ENCODE measurements at places on chromosomes 5 and 9.

DNA sequence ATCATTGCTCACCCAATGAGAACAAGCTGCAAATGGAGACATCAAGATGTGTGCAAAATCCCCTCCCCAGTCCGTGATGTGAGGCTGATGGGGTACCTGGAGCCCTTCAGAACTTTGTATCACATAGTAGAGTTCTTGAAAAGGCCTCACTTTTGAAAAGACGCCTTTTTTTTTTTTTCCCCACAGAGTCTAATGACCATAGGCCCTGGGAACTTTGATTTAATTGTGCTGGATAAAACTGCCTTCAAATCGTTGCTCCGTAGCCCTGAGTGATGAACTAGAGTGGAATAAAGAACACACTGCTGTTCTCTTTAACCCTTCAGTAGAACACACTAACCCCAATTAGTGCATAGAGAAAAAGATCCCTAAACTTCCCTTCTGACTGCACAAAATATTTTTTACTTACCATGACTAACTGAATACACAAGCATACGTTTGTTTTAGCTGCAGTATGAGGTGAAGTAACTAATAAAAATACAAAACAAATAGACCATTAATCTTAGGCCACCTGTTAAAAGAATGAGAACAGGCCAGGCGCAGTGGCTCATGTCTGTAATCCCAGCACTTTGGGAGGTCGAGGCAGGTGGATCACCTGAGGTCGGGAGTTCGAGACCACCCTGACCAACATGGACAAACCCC, 15.1 kb downstream of the PSAT1 start:
- DNase-seq, result no peak

DNA sequence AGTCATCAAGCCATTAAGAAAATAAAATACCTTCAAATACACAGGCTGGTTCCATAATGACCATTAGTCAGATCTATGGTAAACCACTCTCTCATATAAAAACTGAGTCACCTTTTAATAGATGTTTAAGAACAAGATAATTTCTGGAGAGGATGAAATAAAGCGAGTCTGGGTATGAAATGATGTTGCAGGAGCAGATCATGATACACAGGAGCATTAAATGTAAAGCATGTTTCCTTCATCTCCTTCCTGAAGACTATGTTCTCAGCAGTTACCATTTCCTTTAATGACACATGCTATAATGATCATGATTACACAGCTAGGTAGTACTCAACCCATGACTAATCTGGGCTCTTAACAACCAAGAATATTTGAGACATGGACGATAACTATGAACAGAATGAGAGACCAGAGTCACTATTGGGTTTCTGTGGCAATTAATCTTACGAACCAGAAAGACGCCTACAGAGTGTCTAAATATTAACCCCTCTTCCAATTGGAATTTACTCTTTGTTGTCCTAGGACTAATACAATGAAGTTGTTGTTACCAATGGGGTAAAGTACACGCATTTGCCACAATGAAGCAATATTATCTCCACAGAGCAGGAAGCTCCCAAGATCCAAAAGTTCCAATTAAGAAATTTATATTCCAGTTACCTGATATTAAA, 105.6 kb downstream of the NR6A1 start:
- DNase-seq, result no peak

DNA sequence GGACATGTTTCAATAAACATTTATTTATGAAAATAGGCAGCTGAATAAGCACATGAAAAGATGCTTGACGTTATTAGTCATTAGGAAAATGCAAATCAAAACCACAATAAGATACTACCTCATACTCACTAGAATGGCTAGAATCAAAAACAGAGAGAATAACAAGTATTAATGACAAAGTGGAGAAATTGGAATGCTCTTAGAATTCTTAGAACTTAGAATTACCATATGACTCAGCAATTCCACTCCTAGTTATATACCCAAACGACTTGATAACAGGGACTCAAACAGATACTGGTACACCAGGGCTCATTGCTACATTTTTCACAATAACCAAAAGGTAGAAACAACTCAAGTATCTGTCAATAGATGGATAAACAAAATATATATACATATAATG, 15.1 kb upstream of the TRIM36 start:
- no peak for DNase-seq

DNA sequence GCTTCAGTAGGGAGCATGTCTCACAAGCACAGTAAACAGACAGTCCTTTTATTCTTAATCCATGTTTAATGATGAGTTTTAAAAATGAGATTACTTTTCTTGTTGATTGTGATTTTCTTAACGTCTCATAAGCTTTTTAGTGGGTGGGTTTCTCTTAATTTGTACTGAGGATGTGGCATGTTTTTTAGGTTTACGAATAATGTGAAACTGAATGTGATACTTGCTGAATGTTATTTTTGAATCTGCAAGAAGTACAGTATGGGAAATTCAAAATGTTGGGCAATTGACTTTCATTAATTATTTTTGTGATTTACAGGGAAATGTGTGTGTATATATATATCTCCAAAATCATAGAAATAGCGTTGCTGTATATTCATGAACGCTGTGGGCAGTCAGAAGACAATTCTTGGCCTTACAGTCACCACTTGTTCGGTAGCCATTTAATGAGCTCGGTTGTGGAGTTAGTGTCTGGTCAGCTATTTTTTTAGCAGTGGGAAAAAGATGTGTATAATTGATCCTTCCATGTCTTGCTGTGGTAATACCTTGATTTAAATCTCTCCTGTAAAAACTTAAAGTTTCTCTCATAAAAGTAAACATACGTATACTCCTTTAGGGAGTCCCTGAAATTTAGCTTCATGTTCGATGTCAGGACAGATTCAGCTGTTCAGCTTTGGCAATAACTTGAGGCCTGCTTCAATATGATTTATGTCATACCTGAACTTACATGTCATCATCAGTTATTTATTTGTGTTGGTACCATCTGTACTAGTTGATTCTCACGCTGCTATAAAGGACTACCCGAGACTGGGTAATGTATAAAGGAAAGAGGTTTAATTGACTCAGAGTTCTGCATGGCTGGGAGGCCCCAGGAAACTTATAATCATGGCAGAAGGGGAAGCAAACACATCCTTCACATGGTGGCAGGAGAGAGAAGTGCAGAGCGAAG, 15.0 kb downstream of the ICE1 start:
- no peak for DNase-seq

- no peak for DNase-seq
Measured at GRCh38 chr5:41686767-41687166, 176.4 kb upstream of the PLCXD3 start.

DNA sequence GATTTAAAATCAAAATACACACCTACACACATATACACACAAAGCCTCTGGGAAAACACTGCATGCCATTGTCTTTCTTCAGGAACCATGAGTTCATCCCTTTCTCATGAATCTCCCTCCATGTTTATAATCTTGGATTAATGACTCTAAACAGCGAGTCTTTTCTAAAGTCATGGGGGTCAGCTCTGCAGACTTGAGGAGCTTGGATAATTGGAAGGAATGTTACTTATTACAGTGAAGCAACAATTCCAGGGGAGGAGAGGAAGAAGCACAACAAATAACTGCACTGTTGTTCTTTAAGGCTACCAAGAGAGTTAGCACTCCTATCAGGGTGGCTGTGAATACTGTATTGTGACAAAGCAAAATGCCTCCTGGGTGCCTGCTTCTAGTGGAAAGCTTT, 444.7 kb downstream of the ANXA1 start:
- DNase-seq, result no peak

GRCh38 chr5:170363671-170364070, 25.5 kb downstream of the KCNMB1 start:
- DNase-seq, result no peak

DNA sequence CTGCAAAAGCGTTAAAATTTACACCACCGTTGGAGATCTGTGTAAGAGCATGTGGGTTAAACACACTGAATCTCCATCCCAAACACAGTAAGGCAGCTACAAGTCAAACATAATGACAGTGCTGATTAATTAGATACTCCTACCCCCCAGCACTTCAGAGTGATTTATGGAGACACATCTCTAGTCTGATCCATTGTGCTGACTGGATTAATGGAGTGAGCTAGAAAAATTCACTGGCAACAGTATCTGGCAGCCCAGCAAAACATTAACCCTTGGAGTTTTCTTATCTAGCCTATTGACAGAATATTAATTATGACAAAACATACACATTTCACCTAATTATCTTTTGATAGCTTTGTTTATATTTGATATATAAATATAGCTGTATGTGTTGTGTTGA, 188.6 kb upstream of the ISL1 start:
- no peak for DNase-seq

DNA sequence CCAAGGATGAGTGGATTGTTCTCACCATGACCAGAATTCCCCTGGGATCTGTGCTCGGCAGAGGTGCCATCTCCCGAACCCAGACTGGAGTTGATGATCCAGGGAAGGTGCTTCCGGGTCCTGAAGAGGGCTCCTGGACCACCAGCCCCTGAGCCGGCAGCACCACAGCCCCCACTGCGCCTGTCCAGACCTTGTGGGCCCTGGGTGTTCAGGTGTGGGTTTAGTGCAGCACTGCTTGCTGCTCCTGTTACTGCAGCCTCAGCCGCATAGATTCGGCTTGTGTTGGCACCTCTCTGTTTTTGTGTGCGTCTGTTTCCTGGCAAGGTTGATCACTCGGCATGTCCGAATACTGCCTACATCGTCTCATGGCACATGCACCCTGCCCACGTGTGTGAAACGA, 16.3 kb upstream of the NPM1 start:
- no peak for DNase-seq

- no peak for DNase-seq
Measured at GRCh38 chr9:120104771-120105170, 475.2 kb downstream of the CDK5RAP2 start.

GRCh38 chr9:21443849-21444625, 3.8 kb downstream of the IFNA1 start:
- no peak for DNase-seq

DNA sequence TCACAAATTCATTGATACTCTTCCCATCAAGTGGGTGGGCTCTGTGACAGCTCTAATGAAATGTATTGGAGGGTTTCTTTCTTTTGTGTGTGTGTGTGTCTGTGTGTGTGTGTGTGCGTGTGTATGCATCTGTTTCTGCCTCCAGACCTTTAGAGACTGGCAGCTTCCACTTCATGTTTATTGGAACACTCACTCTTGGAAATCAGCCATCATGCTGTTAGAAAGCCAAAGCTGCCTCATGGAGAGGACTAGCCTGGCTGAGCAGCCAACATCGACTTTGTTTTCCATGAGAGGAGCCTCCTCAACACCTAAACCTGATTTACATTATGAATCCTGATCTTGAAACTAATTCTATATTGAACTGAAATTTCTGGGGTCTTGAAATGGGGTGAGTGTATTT, 128.5 kb upstream of the FAM174A start:
- DNase-seq, result no peak

DNA sequence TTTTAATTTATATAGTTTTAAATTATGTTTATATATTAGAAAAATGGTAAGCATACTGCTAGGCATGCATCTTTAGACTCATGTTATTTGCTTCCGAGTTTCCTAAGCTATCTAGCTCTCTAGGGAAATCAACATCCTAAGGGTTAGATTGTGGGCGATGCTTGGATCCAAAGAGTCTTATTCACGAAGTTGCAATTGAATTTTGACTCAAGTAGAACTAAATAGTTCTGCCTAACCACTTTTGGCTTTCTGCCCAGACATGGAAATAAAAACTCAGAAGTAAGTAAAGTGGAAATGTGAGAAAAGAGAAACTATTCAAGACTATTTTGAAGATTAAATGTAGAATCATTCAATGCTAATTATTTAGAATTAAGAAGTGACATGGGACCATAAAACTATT, 440.4 kb downstream of the CDH18 start:
- DNase-seq, result no peak

GRCh38 chr5:157747173-157747740, 3.7 kb downstream of the LSM11 start:
- no peak for DNase-seq

DNA sequence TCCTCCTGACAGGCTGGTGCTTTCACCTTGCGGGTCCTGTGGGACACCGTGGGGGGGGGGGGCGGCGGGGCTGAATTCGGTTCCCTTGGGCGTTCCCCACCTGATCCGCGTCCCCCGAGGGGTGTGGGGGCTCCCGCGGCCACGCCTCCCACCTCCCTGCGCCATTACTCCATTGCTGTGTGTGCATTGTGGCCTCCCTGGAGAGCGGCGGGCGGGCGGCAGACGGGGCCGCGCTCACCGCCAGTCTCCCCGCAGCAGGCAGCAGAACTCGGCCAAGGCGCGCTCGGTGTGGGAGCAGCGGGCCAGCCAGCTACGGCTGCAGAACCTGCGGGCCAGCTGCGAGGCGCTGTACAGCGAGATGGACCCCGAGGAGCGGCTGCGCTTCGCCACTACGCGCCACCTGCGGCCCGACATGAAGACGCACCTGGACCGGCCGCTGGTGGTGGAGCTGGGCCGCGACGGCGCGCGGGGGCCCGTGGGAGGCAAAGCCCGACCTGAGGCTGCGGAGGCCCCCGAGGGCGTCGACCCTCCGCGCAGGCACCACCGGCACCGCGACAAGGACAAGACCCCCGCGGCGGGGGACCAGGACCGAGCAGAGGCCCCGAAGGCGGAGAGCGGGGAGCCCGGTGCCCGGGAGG, 145.3 kb downstream of the CACNA1B start:
- no peak for DNase-seq

DNA sequence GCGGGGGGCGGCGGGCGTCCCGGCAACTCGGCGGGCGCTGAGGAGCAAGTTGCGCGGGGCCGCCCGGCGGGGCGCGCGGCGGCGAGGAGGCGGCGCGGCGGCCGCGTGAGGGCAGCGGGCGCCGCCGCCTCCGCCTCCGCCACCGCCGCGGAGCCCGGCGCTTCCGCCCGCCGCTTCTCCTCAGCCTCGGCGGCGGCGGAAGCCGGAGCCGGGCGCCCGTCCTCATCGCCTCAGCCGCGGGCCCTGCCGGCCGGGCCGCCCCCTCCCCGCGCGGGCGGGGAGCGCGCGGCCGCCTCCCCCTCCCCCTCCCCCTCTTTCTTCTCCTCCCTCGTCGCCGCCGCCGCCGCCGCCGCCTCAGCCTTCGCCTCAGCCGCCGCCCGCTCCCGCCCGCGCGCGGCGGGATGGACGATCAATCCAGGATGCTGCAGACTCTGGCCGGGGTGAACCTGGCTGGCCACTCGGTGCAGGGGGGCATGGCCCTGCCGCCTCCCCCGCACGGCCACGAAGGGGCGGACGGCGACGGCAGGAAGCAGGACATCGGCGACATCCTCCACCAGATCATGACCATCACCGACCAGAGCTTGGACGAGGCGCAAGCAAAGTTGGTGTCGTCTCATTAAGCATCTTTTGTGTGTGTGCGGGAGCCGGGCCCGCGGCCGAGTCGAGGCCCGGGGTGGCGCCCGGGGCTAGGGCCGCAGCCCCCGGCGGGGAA, at the start of gene PBX3:
PBX3 (plus strand) TSS at position 321 of the 712 bp plus-strand sequence.
- peak; percentile 40 for DNase-seq

GRCh38 chr5:171573451-171574225, 154.2 kb downstream of the FGF18 start:
- DNase-seq, result no peak
